ENCODE measurements at places on chromosomes 11 and 22. TPM values are rescaled to one million over a fixed set of nuclear protein-coding genes. Genes with fewer than 3 reads are reported as not detected.

- peak; percentile 64 for DNase-seq
Observed at GRCh38 chr22:46053563-46054090, 76.7 kb upstream of the WNT7B start.

GRCh38 chr11:74743640-74744039 lies 5.0 kb upstream of the RNF169 start:
- no peak for DNase-seq

DNA sequence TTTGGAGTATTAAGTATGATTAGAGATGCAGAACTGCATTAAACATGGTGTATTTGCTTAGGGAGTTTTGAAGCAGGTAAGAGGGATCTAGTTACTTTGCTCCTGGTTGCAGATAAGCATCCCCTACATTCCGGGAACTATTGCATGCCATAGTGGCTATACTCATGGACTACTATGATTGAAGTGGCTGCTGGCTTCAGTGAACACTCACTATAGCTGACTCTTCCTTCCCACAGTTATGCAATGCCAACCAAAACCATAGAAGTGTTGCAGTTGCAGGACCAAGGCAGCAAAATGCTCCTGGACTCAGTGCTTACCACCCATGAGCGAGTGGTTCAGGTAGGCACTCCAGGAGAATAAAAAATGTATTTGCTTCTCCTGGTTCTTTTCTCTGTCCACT lies 17.0 kb downstream of the COA4 start:
- no peak for DNase-seq

The SLC37A2 gene
- 0.26 TPM for total RNA-seq

The OR51E2 gene
- not detected for total RNA-seq
